ENCODE measurements at places on chromosomes 5 and 9. TPM values are rescaled to one million over a fixed set of nuclear protein-coding genes. Genes with fewer than 3 reads are reported as not detected.

- no peaks in the 10 kb centered on the region for H3K36me3 ChIP-seq
- H3K4me1 ChIP-seq: peaks cover 5% of the 10 kb centered on the region
- peaks cover 10% of the 10 kb centered on the region for H3K27me3 ChIP-seq
- peak overlapping the region; percentile 92 for H3K4me3 ChIP-seq
These were observed 457 bp upstream of the IDNK start for GRCh38 chr9:83622433-83622938.

DNA sequence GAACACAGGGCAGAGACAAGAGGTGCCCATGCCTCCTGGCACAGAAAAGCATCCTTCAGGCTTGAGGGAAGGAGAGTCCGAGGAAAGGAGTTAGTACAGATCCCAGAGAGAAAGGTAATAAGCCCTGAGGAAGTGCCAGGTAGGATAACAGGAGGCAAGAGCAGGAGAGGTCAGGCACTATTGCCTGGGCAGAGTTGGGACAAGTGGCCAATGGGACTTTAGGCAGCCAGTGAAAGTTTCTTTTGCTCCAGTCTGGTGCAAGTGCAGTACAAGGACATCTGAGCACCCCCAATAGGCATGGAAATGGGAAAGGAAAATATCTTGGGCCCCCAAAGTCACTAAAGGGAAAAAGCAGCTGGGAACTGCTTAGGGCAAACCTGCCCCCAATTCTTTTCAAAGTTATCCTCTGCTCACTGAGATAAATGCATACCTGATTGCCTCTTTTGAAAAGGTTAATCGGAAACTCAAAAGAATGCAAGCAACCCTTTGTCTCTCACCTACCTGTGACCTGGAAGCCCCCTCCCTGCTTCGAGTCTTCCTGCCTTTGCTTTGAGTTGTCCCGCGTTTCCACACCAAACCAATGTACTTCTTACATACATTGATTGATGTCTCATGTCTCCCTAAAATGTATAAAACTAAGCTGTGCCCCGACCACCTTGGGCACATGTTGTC is 46.5 kb downstream of the ELOVL7 start:
- H3K4me3 ChIP-seq: no peak overlapping the region
- H3K27ac ChIP-seq: no peak overlapping the region
- H3K36me3 ChIP-seq: no peaks in the 10 kb centered on the region

DNA sequence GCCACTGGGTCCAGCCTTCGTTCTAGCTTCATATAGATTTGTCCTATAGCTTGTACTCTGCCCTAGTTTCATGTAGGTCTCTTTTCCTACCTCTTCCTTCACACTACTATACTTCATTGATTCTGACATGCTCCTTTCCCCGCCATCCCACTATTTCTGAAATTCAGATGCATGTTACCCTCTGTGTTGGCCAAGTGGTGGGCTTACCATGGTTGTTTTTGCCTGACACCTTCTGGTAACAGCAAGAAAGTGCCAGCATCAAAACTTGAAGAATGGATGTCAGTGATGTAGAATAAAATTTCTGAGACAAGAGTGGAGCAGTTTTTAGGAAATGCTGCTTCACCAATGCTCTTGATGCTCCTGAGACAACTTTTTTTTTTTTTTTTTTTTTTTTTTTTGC is 19.5 kb upstream of the SERINC5 start:
- no peaks in the 10 kb centered on the region for H3K27me3 ChIP-seq
- DNase-seq: no peak

DNA sequence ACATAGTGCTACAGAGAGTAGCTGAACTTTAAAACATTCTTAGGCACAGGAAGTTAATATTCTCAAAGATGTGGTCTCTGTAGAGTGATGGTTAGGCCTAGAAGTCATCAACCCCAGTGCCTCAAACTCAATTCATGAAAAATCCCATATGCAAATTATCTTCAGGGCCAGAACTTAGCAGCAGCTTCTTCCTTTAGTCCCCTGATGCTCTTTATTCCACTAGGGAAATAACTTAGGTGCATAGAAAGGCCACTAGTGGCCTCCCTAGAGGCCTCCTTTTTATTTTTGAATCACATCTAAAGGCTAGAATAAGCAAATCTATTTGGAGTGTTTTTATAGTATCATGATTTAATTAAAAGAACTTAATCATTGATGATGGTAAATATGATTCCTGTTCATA is 88.3 kb downstream of the GIN1 start:
- no peak for DNase-seq
- H3K4me1 ChIP-seq: no peaks in the 10 kb centered on the region
- H3K27ac ChIP-seq: no peak overlapping the region
- H3K36me3 ChIP-seq: no peaks in the 10 kb centered on the region
- H3K4me3 ChIP-seq: no peak overlapping the region

DNA sequence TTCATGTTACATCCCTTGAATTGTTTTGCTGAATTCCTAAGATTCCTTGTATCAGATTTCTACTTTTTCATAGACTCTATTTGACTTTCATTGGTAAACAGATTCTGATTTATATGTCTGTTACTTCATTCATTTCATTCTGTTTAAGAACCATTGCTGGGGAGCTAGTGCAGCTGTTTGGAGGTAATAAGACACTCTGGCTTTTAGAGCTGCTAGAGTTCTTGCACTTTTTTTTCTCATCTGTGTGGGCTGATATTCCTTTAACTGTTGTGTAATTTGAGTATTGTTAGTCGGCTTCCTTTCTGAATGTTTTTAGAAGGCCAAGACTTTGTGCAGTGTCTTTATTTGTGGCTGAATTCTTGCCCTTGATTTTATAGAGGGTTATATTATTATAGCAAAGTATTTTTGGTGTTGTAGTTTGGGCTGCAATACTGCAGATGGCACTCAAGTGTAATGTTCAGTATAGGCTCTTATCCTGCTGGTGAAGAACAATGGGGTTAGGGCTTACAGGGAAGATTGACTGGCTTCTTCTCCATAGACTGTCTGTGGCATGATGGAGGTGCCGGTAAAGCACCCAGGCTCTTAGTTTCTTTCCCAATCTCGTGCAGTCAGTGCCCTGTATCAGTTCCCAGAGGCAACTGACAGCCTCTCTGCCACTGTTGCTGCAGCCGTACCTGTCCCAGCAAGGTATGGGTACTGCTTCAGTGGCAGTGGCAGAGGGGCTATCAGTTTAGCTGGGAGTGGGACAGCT is 162.2 kb downstream of the OXCT1 start:
- H3K36me3 ChIP-seq: no peaks in the 10 kb centered on the region
- no peaks in the 10 kb centered on the region for H3K4me1 ChIP-seq
- no peak overlapping the region for H3K27ac ChIP-seq

Gene SLIT3
- total RNA-seq: 11.5 TPM

Gene PCDHGC4
- total RNA-seq: 6.7 TPM

Gene POMT1
- 108 TPM for total RNA-seq

Gene DDX4
- total RNA-seq: 0.27 TPM

Gene IL33
- total RNA-seq: not detected
